ENCODE measurements at places on chromosomes 5 and 9.

DNA sequence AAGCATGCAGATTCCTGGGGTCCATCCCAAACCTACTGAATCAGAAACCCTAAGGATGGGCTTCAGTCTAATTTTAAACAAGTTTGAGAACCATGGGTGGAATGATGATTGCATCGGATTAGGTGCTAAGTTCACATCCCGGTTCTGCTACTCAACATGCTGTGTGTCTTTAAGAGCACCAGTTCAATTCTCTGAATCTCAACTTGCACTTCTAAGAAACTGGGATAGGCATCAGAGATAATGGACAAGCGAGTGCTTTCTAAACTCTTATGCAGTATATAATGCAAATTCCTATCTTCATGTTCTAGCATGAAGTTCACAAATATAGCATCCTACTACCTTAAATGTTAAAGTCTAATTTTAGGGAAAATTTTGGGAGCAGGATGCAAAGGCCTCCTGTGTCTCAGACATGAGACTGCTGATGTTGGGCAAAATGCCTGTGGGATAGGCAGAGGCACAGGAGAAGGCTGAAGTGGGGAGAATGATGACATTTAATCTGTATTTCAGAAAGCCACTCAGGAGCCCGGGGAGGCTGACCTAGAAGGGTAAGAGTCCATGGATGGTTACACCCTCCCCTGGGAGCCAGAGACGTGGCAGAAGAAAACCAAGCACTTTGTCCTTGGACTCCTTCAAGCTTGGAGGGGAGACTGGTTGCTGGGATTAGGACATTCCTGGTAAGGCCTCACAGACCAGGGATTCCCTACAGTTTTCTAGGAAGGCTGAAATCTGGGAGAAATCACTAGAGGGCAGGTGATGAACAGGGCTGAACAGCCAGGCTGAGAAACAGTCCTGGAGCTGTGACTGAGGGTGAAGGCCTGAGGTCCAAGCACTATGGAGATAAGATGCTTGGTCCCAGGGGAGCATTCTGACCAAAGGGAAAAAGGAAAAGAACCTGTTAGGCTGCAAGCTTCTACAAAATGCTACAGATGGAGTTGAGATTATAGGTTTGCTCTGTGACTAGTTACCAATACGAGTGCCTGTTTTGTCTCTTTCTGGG, 311.9 kb upstream of the PANK3 start:
- no peak for DNase-seq

- DNase-seq: no peak
Measured at GRCh38 chr5:33690374-33691135, 201.2 kb downstream of the ADAMTS12 start.

GRCh38 chr5:115531787-115532367, 12.7 kb downstream of the FEM1C start:
- no peak for DNase-seq

- peak; percentile 43 for DNase-seq
Measured at GRCh38 chr9:81826517-81826906, 101.7 kb upstream of the SPATA31D4 start.

DNA sequence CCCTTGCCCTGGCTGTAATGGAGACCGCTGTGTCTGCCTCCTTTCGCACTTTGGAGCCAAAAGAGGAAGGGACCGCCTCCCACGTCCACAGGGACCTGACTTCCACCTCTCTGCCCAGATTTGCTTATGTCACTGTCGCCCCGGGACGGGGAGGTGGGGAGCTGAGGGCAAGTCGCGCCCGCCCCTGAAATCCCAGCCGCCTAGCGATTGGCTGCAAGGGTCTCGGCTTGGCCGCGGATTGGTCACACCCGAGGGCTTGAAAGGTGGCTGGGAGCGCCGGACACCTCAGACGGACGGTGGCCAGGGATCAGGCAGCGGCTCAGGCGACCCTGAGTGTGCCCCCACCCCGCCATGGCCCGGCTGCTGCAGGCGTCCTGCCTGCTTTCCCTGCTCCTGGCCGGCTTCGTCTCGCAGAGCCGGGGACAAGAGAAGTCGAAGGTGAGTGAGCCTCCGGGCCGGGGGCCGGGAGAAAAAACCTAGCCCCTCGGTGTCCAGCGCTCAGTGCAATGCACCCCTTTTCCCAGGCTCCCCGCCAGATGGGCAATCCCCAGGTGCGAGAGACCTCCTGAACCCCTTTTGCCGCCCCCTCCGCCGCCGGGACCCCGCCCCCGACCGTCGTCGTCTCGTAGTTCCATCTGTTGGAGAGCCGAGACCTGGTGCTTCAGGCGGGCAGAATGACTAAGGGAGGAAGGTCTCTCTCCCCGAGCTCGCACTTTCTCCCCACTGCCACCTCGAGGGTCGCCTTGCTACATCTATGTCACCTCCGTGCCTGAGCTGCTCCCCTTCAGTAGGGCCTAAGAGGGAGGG, at the start of gene GPX3:
Gene GPX3, plus strand, starts transcription at position 288 of the 807 bp plus-strand sequence. Its CDS starts 64 bp downstream, at position 352.
- peak; percentile 93 for DNase-seq

DNA sequence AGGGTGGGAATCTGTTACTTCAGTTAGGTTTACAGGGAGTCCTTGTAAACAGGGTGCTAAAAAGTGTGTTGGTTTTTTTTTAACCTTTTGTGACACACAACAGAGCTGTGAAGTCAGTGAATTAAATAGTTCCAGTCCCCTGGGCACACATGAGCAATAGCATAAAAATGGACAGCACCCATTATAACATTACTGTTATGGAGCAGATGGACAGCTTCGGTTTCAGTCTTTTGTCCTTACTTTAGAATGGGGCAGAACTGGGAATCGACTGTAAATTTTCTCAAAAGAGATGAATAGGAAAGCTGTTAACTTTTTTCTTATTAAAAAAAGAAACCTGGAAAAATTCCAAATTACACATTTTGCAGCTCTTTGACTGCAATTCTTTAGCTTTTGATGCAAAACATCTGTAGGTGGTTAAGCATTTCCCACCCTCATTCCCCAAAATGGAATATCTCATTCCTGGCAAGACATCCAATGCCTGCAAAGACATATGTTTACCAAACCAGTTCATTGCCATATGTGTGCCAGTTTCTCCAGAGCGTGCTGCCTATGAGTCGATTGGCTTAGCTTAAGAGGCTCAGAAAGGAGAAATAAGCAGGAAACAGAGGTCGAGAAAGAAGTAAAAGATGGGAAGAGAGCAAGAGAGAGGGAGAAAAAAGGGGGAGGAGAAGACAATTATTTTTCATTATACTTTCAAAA, 212.3 kb upstream of the TMEM161B start:
- DNase-seq: no peak

- DNase-seq: no peak
Measured at GRCh38 chr9:84266087-84266561, 74.4 kb downstream of the SLC28A3 start.

GRCh38 chr5:172823840-172824362, 10.2 kb upstream of the ERGIC1 start:
- no peak for DNase-seq

DNA sequence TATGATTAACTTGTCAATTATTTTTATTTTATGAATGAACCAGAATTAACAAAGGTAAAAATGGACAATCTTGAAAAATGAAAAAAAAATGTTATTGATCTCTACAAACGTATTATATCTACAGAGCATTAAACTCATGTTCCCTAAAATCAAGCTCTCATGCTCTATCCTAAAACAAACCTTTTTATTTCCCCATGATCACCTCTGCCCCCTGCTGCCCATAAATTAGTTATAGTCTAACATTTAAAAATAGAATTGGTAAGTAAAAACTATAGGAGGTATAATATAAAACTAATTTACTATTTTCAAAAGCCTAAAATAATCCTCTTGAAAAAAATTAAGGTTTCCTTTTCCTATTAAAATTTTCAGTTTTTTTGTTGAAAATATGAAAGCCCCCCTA, 168.0 kb upstream of the POU5F2 start:
- DNase-seq: no peak

DNA sequence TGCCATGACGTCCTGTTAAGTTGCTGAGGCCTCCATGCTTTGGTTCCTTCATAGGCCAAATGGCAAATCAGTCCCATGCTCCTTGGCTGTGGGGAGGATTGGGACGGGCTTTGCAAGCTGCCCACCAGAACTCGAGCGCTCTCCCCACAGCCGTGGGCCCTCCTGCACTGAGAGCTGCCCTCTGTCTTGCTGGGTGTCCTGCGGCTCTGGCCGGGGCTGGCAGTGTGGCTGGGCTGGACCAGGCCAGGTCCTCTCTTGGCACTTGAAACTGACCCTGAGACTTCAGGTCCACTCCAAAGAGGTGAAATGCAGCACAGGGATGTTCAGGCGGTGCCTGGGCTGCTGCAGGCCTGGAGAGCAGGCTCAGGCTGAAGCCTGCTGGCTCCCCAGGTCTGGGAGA, 7.0 kb downstream of the MYMK start:
- no peak for DNase-seq

- no peak for DNase-seq
Measured at GRCh38 chr5:139671096-139671841, 23.1 kb downstream of the CXXC5 start.

GRCh38 chr9:110472111-110472510, 107.4 kb downstream of the SVEP1 start:
- DNase-seq: no peak

DNA sequence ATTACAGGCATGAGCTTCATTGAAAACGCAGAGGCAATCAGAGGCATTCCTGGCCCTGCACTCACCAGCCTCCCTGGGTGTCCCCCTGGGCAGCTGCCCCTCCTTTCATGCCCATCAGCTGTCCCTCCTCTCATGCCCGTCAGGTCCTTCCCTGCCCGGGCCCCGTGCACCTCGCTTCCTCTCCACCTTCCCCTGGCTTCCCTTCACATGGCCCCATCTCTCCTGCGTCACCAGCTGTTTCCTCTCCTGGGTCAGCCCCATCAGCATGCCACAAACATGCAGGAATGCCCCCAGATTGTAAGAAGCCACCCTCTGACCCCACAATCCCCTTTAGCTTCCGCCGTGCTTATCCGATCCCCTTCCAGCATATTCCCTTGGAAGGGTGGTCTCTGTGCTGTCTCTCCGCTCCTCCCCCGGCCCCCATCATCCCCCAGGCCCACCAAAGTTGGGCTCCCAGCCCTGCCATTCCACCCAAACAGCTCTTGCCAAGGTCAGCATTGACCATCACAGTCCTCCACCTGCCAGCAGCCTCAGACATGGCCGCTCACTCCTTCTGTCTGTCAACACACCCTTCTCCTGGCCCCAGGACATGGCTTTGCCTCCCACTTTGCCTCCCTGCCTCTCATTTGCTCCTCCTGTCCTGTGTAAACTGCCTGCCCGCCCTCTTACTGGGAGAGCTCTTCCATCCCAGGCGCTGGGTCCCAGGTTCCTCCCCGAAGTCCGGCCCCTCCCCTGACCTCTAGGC, 98.6 kb upstream of the IER5L start:
- peak; percentile 31 for DNase-seq

DNA sequence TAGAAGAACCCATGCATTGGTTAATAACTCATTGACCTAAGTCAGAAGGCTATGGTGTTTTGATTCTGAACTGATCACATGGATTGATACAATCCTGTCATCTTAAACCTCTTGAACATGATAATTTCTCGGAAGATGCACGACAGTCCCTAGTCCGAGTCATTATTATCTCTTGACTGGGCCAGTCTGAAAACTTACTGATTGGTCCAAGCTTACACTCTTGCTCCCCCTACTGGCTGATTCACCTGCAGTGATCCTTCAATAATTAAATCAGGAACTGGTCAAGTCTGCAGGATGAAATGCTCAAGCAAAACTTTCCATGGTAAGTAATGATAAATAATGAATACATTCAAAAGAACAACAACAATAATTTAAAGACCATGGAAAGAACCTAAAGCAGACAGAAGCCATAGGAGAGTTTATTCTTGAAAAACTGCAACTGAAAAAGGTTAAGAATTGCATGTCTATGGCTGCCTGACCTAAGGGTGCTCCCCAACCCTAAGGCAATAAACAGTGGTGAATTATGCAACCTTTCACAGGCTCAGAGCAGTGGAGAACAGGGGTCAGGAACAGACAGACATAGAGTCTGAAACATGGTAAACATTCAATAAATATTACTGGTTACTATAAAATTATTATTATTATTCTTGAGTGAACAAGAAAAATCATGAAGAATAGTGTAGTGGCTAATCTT, 79.3 kb downstream of the BRINP1 start:
- no peak for DNase-seq

DNA sequence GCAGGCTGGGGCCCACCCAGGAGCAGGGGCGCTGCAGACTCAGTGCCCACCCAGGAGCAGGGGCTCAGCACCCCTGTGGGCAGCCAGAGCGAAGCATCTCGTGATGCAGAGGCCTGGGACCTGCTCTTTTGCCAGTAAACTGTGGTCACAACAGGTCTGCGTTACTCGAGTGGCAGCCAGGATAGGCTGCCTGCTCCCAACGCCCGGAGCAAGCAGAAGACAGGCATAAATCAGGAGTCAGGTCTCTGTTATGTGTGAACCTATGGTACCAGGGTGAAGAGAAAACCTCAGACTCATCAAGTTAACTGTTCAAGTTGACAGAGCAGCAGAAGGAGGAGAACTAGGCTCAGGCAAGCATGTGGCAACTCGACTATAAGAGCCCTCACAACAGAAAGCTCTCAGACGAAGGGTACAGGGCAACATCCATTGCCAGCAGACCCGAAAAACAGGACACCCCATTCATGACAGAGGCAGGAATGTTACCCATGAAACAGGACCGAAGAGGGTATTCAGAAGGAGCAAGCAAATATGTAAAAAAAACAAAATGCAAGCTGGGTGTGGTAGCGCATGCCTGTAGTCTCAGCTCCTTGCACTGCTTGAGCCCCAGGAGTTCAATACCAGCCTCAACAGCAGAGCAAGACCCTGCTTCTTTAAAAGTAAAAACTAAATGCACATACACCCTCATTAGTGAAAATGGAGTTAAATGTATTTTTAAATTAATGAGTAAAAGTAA, 71.7 kb downstream of the GOLPH3 start:
- DNase-seq: no peak

DNA sequence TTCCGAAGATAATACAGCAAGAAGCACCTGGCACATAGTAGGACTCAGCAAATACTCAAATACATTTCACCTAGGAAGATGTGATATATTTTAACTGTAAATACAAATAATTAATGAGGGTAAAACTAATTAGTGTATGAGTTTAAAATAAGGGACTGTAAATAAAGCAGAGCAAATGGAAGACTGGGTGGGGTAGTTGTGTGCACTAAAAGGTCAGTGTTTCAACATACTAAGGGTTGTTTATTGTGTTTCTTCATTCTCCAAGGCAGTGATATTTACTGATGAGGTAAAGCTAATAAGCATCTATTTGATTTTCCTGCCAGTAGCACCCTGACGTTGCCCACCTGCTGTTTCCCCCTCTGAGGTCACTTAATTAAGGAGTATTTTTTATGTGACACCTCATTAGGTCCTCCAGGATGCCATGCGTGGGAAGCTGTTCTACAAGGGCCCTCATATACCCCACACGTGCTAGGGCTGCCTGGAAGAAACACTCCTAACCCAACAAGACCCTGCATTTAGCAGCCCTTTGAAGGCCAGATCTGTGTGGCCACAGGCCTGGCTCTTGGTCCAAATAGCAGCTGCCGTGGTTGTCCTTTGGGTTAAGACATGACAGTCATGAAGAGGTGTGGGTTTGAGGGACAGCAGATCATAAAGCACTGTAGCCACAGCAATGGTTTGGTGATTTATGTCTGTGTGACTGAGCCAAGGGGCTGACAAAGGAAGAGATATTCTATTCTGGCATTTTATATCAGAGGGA, 97.5 kb upstream of the RPS23 start:
- no peak for DNase-seq
